EH (cell line): ENCODE measurements at places on chromosomes 16 and 17.

DNA sequence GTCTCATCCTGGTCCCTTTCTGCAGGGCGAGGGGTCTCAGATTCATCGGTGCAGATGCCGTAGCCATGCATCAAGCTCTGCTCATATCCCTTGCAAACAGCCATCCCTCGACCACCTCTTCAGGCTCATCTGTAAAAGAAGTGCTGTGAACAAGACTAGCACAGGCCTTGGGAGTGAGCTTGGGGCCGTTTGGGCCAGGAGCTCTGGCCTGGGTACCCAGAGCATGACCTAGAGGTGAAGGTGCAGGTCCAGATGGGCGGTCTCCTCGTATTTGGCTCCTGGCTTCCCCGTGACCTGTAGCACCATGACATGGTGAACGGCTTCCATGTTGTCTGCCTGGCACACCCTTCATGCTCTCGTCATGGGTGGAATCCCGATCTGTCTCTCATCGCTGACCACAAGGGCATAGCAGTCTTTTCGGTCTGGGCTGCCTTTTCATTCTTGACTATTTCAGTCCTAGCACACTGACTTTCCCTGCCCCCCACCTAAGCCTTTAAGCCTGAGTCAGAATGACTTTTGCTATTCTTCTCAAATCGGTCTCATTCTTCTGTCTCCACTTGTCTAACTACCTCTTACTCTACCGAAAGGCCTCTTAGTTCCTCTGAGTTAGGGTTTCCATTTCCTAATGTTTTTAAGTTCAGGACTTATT is 216.0 kb downstream of the FOXL1 start:
- DNase-seq = peak; percentile 33

GRCh38 chr16:67537270-67537635 is 8.6 kb downstream of the RIPOR1 start:
- peak; percentile 66 for DNase-seq

DNA sequence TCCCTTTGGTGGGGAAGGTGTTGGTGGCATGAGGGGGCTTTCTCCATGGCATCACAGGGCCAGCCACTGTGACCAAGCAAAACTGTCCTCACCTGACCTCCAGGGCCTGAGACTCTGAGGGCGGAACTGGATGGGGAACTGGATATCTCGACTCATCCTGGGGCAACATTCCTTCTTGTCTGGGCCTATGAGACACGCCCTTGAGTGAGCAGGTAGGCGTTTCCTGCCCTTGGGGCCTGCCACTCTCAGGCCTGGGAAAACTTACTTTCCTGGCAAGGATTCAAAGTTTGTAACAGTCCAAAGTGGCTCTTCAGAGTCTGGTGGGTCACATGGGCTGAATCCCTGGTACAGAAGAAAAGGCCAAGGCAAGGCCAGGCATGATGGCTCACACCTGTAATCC is 9.6 kb downstream of the MT1X start:
- DNase-seq = peak; percentile 61

DNA sequence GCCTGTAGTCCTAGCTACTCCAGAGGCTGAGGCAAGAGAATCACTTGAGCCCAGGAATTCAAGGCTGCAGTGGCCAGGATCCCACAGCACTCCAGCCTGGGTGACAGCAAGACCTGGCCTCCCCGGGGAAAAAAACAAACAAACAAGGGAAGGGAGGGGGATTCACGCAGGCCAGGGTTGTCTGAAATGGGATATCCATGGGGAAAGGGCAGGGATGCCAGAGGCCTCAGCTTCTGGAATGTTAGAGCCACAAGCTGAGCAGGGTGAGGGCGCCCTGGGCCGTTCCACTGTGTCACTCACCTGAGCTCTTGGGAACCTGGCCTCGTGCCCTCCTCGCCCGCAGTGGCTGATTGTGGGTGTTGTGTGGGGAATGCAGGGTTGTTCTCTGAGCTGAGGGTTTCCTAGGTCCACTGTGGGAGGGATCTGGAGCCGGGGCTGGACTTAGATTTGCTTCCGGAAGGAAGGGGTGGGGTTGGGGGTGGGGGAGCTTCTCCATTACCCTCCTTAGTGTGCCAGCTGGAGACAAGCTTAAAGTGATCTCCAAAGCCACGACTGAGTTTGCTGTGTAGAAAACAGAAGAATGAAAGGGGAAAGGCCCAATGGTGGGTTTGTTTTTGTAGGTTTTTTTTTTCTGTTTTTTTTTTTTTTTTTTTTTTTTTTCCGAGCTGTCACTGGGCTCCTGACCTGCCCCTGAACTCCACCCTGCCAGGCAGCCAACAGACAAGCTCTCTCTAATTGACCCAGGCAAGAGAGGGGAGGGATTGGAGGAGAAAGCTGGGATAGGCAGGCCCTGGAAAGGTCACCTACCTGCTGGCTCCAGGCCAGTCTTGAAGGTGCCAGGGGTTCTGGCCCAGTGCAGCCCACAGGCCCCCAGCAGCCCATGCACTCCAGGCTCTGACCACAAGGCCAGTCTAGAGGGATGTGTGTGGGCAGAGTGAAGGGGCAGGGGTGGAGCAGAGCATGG is at the start of gene SULT1A1:
Gene SULT1A1 (minus strand): TSS at position 414 of the 964 bp plus-strand sequence. CDS start 1,189 bp downstream, outside the sequence.
- DNase-seq = no peak

GRCh38 chr17:58710948-58711552 is 18.6 kb downstream of the RAD51C start:
- peak; percentile 65 for DNase-seq

DNA sequence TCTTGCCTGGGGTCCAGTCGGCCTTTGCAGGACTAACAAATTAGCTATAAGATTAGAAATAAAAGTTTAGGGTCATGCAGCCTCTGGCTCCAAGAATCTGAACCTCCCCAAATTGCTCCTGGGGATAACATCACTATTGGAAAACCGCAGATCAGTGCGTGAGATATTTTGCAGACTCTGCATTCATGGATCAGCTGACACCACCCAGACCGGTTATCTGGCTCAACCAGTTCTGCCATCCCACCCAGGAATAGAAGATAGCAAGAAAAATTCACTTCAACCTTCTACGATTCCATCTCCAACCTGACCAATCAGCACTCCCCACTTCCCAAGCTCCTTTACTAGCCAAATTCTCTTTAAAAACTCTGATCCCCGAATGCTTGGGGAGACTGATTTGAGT is 4.3 kb upstream of the PGS1 start:
- DNase-seq = no peak
